Activated T-helper 2 cell treated with anti-CD3 and anti-CD28 coated beads, Interferon-gamma antibody, Interleukin-2, Interleukin-4, amounts not matched to agents 10 μg/mL and 5 μg/mL and 100 μg/mL, durations not matched to agents 14 hours and 24 hours and 36 hours (primary cell): ENCODE measurements at places on chromosomes 2 and 18. TPM values are rescaled to one million over a fixed set of nuclear protein-coding genes. Genes with fewer than 3 reads are reported as not detected.

DNA sequence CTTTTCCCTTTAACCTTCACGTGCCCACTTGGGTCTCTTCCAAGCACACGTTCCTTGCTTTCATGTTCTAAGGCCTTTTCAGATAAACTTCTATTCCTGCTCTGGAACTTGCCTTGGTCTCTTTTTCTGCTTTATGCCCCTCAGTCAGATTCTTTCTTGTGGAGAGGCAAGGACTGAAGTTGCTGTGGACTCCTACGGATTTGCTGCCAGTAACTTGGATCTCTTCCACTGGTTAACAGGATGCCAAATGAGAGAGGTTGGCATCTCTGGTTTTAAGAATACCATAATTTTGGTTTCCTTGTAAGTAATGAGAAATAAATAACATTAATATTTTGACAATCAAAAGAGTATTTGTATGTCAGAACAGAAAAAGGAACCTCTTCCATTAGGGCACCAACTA lies 33.0 kb downstream of the COMMD1 start:
- no peaks in the 10 kb centered on the region for H3K27me3 ChIP-seq
- H3K36me3 ChIP-seq = no peaks in the 10 kb centered on the region
- H3K4me3 ChIP-seq = no peak overlapping the region

- H3K36me3 ChIP-seq = no peaks in the 10 kb centered on the region
- H3K4me1 ChIP-seq = peaks cover 15% of the 10 kb centered on the region
- no peak overlapping the region for H3K27ac ChIP-seq
- H3K4me3 ChIP-seq = no peak overlapping the region
- H3K27me3 ChIP-seq = no peaks in the 10 kb centered on the region
These were observed 86.4 kb downstream of the ARL4C start for GRCh38 chr2:234410526-234410925.

GRCh38 chr2:86223140-86223926 lies 24.1 kb downstream of the MRPL35 start:
- H3K36me3 ChIP-seq = no peaks in the 10 kb centered on the region
- H3K27me3 ChIP-seq = no peaks in the 10 kb centered on the region
- peaks cover 13% of the 10 kb centered on the region for H3K4me1 ChIP-seq

DNA sequence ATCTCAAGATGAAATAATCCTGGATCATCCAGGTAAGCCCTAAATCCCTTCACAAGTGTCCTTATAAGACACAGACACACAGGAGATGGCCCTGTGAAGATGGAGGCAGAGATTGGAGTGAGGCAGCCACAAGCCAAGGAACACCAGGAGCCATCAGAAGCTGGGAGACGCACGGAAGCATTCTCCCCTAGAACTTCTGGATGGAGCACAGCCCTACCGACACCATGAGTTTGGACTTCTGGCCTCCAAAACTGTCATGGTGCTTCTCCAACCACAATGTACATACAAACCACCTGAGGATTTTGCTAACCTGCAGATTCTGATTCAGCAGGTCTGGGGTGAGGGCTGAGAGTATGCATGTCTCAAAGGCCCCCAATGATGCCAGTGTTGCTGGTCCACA lies 42.5 kb downstream of the ADD2 start:
- H3K4me1 ChIP-seq = no peaks in the 10 kb centered on the region
- no peak overlapping the region for H3K4me3 ChIP-seq
- H3K27me3 ChIP-seq = no peaks in the 10 kb centered on the region
- H3K27ac ChIP-seq = no peak overlapping the region

GRCh38 chr2:57397550-57398360 lies 648.9 kb upstream of the VRK2 start:
- DNase-seq = no peak
- no peak overlapping the region for H3K27ac ChIP-seq
- no peak overlapping the region for H3K4me3 ChIP-seq
- no peaks in the 10 kb centered on the region for H3K36me3 ChIP-seq
- H3K27me3 ChIP-seq = no peaks in the 10 kb centered on the region

- H3K36me3 ChIP-seq = peaks cover 34% of the 10 kb centered on the region
- DNase-seq = no peak
- peak overlapping the region; percentile 40 for H3K4me3 ChIP-seq
- peak overlapping the region; percentile 69 for H3K27ac ChIP-seq
- no peaks in the 10 kb centered on the region for H3K27me3 ChIP-seq
- H3K4me1 ChIP-seq = peaks cover 85% of the 10 kb centered on the region
These were observed 20.6 kb downstream of the SMAD7 start for GRCh38 chr18:48929941-48930713.

DNA sequence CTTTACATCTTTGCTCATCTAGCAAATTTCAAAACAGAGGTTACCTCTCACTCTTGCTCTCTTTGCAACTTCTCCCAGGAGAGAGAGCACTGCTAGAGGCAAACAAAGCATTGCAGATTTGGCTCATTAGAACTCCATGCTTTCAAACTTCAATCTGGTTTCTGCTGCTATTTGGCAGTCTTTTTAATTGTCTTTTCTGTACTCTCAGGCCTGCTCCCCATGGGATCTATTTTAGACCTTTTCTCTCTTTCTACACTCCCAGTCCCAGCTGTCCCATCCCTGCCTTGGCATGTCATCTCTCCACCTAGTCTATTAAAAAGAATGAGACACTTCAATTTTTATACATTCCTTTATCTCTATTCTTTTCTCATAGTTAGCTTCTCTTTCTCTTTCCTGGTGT lies 15.2 kb downstream of the KCNJ3 start:
- H3K4me3 ChIP-seq = no peak overlapping the region
- no peak overlapping the region for H3K27ac ChIP-seq
- no peaks in the 10 kb centered on the region for H3K36me3 ChIP-seq
- no peaks in the 10 kb centered on the region for H3K4me1 ChIP-seq
- no peaks in the 10 kb centered on the region for H3K27me3 ChIP-seq

DNA sequence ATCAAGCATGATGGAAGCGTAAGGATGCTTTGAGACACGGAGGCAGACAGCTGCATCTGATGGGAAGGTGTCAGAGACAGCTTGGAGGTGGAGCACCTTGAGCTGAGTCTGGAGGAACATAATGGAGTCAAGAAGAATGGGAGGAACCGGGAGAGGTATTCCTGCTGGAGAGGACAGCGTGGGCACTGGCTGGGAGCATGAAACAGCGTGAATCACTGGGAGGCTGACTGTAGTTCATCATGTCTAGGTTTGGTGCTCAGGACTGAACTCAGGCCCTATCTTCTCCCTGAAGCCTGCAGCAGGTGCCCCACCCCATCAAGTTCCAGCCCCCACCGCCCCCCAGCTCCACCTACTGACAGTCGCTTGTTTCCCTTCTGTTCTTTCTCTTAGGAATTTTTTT lies 98.6 kb downstream of the TMEM17 start:
- H3K4me3 ChIP-seq = no peak overlapping the region
- H3K27me3 ChIP-seq = no peaks in the 10 kb centered on the region
- no peaks in the 10 kb centered on the region for H3K4me1 ChIP-seq
- no peaks in the 10 kb centered on the region for H3K36me3 ChIP-seq
- DNase-seq = no peak

GRCh38 chr2:57981083-57981768 lies 65.4 kb upstream of the VRK2 start:
- no peaks in the 10 kb centered on the region for H3K36me3 ChIP-seq
- H3K4me3 ChIP-seq = no peak overlapping the region
- no peaks in the 10 kb centered on the region for H3K27me3 ChIP-seq
- DNase-seq = no peak
- no peak overlapping the region for H3K27ac ChIP-seq

GRCh38 chr2:235300368-235301201 lies 193.3 kb upstream of the AGAP1 start:
- no peak overlapping the region for H3K4me3 ChIP-seq
- H3K27me3 ChIP-seq = no peaks in the 10 kb centered on the region
- no peak for DNase-seq
- no peaks in the 10 kb centered on the region for H3K4me1 ChIP-seq

GRCh38 chr2:18067588-18068384 lies 189.3 kb downstream of the KCNS3 start:
- H3K4me1 ChIP-seq = no peaks in the 10 kb centered on the region
- H3K36me3 ChIP-seq = no peaks in the 10 kb centered on the region
- no peaks in the 10 kb centered on the region for H3K27me3 ChIP-seq

GRCh38 chr2:10325278-10326145 lies 22.8 kb downstream of the HPCAL1 start:
- no peaks in the 10 kb centered on the region for H3K27me3 ChIP-seq
- no peak overlapping the region for H3K4me3 ChIP-seq
- H3K4me1 ChIP-seq = peaks cover 55% of the 10 kb centered on the region
- H3K36me3 ChIP-seq = peaks cover 27% of the 10 kb centered on the region
- DNase-seq = no peak
- H3K27ac ChIP-seq = no peak overlapping the region

GRCh38 chr2:208426412-208427045 lies 19.9 kb downstream of the PTH2R start:
- H3K27me3 ChIP-seq = peaks cover 3% of the 10 kb centered on the region
- H3K4me3 ChIP-seq = no peak overlapping the region
- no peak overlapping the region for H3K27ac ChIP-seq
- no peak for DNase-seq
- H3K4me1 ChIP-seq = no peaks in the 10 kb centered on the region

- peaks cover 4% of the 10 kb centered on the region for H3K27me3 ChIP-seq
- H3K4me1 ChIP-seq = peaks cover 1% of the 10 kb centered on the region
- no peak overlapping the region for H3K27ac ChIP-seq
- no peaks in the 10 kb centered on the region for H3K36me3 ChIP-seq
- no peak for DNase-seq
These were observed 42.6 kb upstream of the MTCL1 start for GRCh38 chr18:8662560-8663255.

DNA sequence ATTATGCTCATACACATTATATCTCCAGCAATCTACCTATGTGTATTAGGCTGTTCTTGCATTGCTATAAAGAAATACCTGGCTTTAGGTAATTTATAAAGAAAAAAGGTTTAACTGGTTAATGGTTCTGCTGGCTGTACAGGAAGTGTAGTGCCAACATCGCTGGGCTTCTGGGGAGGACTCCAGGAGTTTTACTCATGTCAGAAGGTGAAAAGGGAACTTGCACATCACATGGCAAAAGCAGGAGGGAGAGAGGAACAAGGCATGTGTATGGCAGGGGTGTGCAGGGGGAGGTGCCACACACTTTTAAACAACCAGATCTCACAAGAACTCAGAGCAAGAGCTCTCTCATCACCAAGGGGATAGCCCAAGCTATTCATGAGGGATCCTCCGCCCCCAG lies 715.4 kb upstream of the ZEB2 start:
- no peak for DNase-seq
- no peaks in the 10 kb centered on the region for H3K4me1 ChIP-seq
- no peak overlapping the region for H3K27ac ChIP-seq
- peaks cover 4% of the 10 kb centered on the region for H3K27me3 ChIP-seq
- no peaks in the 10 kb centered on the region for H3K36me3 ChIP-seq

DNA sequence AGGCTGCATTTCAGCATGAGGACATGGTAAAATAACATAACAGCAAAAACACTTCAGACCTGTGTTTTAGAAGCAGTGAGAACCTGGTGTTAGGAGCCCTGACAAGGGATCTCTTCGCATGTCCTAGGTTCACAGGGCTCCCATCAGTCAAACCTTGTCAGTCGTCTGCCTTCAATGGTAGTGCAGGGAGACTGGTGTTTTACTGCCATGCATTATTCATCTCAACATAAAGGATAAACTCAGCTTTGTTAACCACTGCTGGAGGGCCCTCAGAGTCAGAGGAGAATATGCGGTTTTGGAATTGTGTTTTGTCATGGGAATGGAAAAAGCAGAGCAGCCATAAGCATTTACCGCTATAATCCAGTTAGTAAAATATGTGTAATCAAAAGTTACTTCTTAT lies 275.9 kb upstream of the GCFC2 start:
- no peaks in the 10 kb centered on the region for H3K4me1 ChIP-seq
- H3K27ac ChIP-seq = no peak overlapping the region
- H3K4me3 ChIP-seq = no peak overlapping the region
- no peaks in the 10 kb centered on the region for H3K27me3 ChIP-seq
- DNase-seq = no peak

DNA sequence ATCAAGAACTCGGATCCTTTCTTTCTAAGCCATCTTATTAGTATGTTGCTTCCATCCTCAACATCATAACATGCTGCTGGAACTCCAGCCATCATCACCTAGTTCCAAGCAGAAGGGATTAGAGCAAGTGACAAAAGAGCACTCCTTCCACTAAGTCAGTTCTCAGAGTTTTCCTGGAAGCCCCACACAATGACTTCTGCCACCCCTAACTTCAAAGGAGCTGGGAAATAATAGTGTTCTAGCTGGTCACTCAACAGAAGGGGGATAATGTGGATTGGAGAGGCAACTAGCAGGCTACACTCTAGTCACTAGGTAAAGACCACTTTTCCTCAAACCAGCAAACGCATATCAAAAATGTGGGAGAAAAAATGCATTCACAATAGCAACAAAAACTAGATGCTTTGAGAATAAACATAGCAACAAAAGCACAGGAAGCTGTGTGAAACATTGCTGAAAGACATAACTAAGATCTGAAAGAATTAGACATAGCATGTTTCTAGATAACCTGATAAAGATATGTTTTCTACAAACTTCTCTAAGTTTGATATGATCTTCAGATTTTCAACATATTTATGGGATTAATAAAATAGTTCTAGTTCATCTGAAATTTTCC lies 39.5 kb downstream of the COX7A2L start:
- peak overlapping the region; percentile 21 for H3K27ac ChIP-seq
- H3K4me1 ChIP-seq = peaks cover 12% of the 10 kb centered on the region
- H3K4me3 ChIP-seq = no peak overlapping the region
- no peaks in the 10 kb centered on the region for H3K27me3 ChIP-seq

GRCh38 chr2:144382849-144383248 lies 137.1 kb downstream of the ZEB2 start:
- no peak for DNase-seq
- peaks cover 51% of the 10 kb centered on the region for H3K4me1 ChIP-seq
- no peak overlapping the region for H3K4me3 ChIP-seq
- H3K27ac ChIP-seq = peak overlapping the region; percentile 39

DNA sequence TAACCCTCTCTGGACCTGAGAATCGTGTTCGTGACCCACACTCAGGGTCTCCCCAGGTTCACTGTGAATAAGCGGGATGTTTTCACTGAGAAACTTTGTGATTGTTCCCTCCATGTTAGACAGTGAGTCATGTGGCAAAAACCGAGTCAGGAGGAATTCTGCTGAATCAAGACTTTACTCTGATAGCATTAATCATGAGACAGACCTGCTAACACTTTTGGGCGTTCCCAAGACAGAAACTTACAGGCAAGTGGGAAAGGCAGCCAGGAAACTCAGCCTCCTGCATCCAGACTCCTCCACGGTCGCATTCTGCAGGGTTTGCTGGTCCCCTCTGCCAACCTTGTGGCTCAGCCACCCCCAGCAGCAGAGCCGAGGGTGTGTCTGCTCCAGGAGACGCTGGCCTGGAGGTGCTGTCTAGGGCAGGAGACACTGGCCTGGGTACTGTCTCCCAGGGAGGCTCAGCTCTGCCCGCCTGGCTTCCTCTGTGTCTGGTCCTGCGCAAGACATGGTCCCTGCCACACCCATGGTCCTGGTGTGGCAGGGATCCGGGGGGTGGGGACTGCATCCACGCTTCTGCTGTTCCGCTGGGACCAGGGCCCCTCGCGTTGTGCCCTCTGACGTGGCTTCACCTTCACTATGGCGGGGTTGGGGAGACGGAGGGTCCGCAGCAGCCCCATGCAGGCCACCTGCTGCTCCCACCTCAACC lies 177.4 kb downstream of the TWIST2 start:
- H3K27me3 ChIP-seq = peaks cover 2% of the 10 kb centered on the region
- no peak overlapping the region for H3K27ac ChIP-seq
- H3K4me3 ChIP-seq = no peak overlapping the region
- DNase-seq = no peak
- no peaks in the 10 kb centered on the region for H3K4me1 ChIP-seq
- H3K36me3 ChIP-seq = no peaks in the 10 kb centered on the region

IL1B gene
- total RNA-seq = not detected in 2 replicates

IL36A gene
- 0.34 TPM in 1 of 2 replicates, not detected in the other for total RNA-seq

SERPINB12 gene
- total RNA-seq = not detected in 2 replicates

PER2 gene
- total RNA-seq = 19.1 and 19.3 TPM in 2 replicates

MGAT4A gene
- total RNA-seq = 42.0 and 44.6 TPM in 2 replicates

SPATA3 gene
- total RNA-seq = not detected in 2 replicates

UGT1A5 gene
- not detected in 2 replicates for total RNA-seq

ECEL1 gene
- total RNA-seq = 0.50 and 0.78 TPM in 2 replicates

VRK2 gene
- 20.5 and 22.4 TPM in 2 replicates for total RNA-seq

PSME4 gene
- total RNA-seq = 52.0 and 57.3 TPM in 2 replicates
